ENCODE measurements at places on chromosomes 1 and 21.

DNA sequence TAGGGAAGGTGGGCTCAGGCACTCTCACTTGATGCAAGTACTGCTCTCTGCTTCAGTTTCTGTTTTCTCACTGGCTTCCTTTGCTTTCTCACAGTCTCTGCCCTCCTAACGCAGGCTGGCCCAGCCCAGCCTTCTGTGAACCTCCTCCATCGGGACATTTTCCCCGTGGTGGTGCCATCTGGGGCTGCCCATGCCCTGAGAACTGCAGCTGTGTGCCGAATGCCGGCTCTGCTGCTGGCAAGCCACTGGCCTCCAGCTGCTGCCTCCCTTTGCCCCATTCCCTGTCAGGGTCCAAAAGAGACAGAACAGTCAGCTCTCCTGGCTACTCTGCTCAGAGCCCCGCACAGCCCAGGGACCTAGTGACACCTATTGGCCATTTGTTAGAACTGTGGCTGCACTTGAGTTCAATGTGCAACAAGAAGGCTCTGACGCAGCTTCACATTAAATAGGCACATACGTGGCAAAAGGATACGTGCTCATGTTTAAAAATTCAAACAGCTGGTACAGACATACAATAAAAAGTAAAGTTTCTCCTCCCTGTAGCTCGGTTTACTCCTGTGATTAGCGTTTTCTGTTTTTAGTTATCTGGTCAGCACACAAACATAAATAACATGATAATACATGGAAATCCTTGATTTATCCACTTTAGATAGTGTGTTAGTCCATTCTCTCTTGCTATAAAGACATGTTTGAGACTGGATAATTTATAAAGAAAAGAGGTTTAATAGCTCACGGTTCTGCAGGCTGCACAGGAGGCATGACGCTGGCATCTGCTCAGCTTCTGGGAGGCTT is 46.6 kb downstream of the FCRL5 start:
- DNase-seq, result no peak

DNA sequence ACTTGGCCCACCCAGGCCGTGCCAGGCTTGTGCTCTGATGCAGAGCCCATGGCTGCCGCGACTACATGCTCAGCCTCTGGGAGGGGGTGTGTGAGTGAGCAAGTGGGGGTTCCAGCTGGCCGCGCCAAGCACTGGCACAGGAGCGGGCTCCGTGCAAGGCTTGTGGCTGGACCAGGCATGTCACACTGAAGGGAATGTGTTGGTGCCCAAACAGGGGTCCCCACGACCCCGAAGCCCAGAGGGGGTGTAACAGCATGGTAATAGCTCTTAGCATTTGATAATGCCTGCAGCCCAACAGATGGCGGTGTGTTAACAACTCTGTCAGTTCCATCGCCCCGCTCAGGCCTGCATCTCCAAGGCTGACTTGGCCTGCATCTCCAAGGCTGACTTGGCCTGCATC is 38.3 kb upstream of the CD46 start:
- DNase-seq, result no peak

DNA sequence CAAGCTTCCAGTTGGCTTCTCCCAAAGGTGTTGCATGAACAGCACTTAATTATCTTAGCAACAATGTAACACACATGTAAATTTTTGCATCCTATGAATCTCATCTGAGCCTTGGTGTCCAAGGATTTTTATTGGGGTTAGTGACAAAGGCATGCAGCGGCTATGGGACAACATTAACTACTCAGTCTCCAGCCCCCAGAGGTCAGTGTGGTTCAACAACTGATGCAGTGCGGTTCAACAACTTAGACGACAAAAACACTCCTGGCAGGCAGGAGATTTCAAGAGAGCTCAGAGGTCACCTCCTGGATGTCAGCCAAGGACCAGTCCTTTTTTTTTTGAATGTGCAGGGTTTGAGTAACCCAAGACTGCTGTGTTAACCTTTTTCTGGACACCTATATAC is 77.5 kb upstream of the HMCN1 start:
- DNase-seq, result no peak

DNA sequence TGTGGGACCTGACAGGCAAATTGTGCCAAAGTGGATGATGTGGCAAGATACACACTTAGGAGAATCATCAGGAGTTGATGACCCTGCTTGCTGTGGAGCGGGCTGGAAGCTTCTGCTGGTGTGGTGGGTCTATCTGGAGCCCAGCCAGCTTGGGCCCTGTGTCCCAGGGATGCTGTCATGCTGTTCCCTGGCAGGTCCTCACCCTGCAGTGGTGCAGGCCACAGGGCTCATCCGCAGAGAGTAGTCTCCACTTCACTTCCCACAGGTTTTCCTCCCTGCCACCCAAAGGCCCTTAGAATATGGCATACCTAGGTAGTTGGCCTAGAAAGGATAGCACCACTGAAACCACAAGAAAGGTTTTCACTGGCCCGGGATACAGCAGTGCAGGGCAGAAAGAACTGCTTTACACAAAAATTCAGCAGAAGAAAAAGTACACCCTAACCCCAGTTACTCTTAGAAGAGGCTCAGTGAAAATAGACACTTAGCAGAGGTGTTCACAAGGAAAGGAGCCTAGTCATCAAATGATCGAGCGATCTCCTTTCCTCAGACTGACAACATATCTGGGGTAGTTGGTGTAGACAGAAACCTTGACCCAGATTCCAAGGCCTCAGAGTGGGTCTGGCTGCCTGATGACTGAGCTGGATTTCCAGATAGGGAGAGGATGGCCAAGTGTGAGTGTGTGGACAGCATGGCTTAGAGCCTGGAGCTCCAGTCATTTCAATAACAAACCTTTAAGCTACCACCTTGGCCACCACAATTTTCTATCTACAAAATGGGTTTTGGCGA is 1.3 kb upstream of the C1orf226 start:
- no peak for DNase-seq

DNA sequence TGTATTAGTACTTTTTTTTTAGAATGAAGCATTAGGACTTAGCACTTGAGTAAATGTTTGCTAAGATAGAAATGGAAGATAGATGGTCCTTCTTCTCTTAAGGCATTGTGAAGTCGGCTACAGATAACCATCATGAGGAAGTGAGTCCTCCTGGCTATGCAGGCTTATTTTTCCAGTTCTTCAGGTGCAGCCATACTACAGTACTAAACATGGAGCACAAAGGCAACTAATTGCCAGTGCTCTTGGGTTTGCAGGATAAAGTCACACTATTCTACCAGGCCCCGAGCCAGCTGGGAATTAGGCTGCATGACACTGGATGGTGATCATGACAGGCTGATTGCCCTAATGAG is 197.3 kb upstream of the SGIP1 start:
- no peak for DNase-seq

Data from activated CD8-positive, alpha-beta memory T cell treated with anti-CD3 and anti-CD28 coated beads for 4 hours (primary cell).